Stimulated activated CD8-positive, alpha-beta memory T cell treated with anti-CD3 and anti-CD28 coated beads, Interleukin-15, amount 100 ng/mL, for 4 hours (primary cell): ENCODE measurements at places on chromosomes 5 and 9.

- no peak for DNase-seq
Observed at GRCh38 chr9:136686534-136686793, 793 bp downstream of the AGPAT2 start.

DNA sequence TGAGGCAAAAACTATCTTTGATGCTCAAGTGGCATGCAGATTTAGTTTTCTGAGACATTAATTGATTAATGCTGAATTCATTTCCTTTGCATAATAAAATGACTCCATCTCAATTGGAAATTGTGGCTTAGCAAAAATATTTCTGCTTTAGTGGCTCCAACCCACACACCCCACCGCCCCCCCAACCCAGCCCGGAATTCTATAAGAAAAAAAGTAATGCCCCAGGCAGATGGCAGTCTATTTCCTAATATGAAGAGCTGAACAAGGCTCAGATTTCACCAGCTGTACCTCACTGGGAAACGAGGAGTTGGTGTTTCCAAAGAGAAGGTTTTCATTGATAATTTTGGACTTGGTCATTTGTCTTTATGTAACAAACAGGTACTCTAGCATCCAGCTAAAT is 182.1 kb downstream of the FBN2 start:
- no peak for DNase-seq

GRCh38 chr9:106920701-106921283 is 57.8 kb downstream of the ZNF462 start:
- DNase-seq, result no peak

- no peak for DNase-seq
Observed at GRCh38 chr5:10220248-10220647, 29.4 kb downstream of the ATPSCKMT start.

GRCh38 chr5:71982717-71983395 is 124.4 kb upstream of the MAP1B start:
- no peak for DNase-seq

DNA sequence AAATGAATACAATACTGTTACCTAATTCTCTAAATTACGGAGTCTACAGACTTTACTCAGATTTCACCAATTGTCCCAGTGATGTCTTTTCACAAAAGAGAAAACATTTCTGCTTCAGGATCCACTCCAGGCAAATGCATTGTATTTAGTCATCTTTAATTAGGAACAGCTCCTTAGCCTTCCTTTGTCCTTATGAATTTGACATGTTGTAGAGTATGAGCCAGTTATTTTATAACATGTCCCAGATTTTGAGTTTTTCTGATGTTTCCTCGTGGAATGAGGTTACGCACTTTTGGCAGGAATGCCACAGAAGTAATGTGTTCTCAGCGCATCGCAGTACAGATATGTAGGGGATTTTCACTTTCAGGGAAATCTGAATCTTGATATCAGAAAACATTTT is 10.5 kb downstream of the HABP4 start:
- DNase-seq, result no peak

GRCh38 chr9:133889584-133890301 is 102.4 kb downstream of the VAV2 start:
- no peak for DNase-seq

GRCh38 chr5:97844797-97845196 is 661.8 kb upstream of the RIOK2 start:
- no peak for DNase-seq

GRCh38 chr5:124902097-124902821 is 155.8 kb upstream of the ZNF608 start:
- DNase-seq, result no peak

DNA sequence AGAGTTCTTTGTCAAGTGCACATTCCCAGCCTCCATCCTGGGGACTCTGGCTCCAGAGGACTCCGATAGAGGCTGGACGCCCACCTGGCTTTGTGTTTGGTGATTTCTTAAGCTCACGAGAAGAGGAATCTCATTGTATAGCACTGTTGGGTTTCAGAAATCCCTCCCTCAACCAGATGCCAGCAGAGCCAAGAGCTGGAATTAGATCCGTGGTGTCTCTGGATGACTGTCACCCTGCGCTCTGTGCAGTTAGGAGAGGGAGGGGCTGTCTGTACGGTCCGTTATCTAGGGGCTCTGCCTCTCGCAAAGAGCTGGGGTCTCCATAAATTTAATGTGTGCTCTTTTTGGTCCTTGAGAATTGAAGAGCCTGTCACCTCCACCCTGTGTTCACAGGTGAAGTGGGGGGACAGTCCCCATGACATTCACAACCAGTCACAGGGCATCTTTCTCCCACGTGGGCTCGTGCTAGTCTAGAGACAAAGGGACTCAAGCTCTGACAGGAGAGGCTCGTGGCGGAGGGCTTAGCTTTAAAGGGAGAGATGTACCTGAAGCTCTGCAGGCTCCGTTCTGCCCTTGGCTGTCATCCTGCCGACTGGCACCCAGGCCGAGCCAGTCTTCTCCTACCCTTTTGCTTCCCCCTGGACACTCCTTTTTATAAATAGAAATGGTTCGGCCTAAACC is 41.4 kb downstream of the FAM78A start:
- DNase-seq, result no peak

- no peak for DNase-seq
Observed at GRCh38 chr5:138926688-138927448, 51.7 kb upstream of the LRRTM2 start.

GRCh38 chr9:73839471-73839870 is 657.7 kb upstream of the RORB start:
- DNase-seq, result no peak

- DNase-seq, result no peak
Observed at GRCh38 chr5:102114525-102115069, 181.5 kb downstream of the SLCO4C1 start.

GRCh38 chr5:167284222-167284890 is 1007.1 kb upstream of the WWC1 start:
- DNase-seq, result no peak

DNA sequence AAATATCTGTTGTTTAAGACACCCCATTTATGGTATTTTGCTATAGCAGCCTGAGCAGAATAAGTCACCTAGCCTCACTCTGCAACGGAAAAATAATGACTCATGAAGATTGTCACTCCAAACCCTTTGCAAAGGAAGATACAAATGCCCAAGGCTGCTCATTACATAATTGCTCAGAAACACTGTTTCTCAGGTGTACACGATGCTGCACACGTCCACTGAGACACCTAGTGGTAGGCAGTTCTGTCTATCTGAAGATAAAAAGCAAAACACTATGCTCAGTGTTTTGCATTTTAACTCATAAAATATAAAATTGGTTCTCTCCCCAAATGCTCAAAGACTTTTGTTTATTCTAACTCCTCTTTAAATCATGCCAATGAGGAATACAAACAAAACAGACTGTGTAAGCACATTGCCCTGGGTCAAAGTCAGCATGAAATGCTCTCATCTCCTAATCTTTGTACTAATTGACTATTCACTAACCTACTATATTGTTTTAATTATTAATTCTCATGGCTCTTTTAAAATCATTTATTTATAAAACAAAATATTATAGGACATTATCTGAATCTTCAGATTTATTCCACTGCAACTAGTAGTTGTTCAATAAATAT is 7.7 kb upstream of the TSLP start:
- no peak for DNase-seq

- no peak for DNase-seq
Observed at GRCh38 chr5:152607401-152608160, 202.5 kb upstream of the NMUR2 start.

DNA sequence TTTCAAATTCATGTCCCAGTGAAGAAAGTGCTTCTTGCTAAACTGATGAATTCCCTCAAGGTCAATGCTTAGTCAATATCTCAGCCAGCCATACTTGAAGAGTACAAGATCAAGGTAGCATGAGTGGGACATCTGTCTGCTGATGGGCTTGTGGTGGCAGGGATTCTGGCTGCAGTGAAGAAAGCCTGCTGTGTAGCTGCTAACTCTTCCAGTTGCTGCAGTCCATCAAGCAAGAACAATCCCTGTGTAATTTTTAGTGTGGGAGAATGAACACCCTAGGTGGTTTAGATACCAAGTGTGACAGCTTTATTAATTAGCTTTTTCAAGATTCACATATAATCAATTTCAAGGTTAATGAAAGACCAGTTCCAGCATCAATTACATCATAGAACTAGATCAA is 443.9 kb downstream of the TAF11L14 start:
- no peak for DNase-seq

GRCh38 chr9:110583237-110583636 is 3.7 kb upstream of the SVEP1 start:
- DNase-seq, result no peak

DNA sequence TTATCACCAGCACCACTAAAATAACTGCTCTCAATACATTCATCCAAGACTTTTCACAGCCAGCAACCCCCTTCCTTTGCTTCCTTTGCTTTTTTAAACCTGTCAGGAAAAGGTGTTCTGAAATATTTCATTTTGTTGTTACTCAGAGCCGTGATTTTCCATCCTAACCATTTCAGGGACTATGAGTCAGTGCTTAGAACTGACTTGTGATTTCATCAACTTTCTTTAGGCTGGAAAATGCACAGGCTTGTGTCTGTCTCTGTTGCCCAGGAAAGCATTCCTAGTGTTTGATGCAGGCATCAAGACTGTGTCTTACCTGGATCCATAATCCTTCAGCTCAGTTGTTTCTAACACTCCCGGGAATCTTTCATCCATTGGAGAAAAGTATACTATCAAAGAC is 805.6 kb downstream of the BRINP1 start:
- DNase-seq, result no peak

GRCh38 chr5:54309276-54309675 is 1.1 kb downstream of the ARL15 start:
- no peak for DNase-seq

DNA sequence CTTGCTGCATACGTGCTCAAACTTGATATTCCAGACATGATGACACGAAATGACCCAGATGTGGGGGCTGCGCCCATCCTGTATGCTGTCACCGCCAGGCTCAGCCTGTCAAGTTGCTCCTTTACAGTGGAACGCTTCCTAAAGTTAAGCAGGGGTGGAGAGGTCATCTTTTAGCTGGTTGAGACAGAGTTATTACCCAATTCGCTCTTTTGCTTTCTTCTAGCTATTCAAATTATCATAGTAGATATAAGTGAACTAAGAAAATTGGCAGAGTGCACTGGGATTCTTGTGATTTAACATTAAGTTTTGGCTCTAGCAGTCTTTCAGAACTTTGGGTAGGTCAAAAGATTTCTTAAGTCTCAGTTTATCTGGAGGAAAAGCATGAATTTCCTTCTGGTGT is 69.8 kb upstream of the BASP1 start:
- no peak for DNase-seq

GRCh38 chr5:1196562-1196961 is 4.8 kb upstream of the SLC6A19 start:
- no peak for DNase-seq
